ENCODE measurements at places on chromosomes 3 and 15. TPM values are rescaled to one million over a fixed set of nuclear protein-coding genes. Genes with fewer than 3 reads are reported as not detected.

GRCh38 chr15:98519767-98520550, 128.4 kb upstream of the IGF1R start:
- no peak for DNase-seq

- DNase-seq: no peak
Observed at GRCh38 chr3:141227752-141228151, 3.9 kb upstream of the PXYLP1 start.

DNA sequence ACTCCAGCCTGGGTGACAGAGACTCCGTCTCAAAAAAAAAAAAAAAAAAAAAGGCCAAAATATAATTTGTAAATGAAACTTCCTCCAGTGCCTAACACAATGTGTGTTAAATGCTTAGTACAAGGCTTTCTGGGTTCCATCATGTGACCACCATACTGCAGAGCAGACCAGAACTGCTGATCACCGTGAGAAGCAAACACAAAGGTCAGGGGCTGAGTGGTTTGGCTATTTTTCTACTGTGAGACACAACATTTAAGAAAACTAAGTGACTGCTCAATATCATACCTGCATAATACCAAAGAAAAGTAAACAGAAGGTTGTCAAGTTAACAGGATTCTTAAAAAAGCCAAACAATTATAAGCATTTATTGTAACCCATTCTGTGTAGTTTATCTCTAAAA, 13.2 kb downstream of the ABCC5 start:
- no peak for DNase-seq

The SLC38A3 gene
- total RNA-seq: 1.8 TPM

- no peak for DNase-seq
Observed at GRCh38 chr3:34995796-34996430, 643.4 kb upstream of the ARPP21 start.

GRCh38 chr3:136952292-136952691, 5.5 kb upstream of the IL20RB start:
- DNase-seq: no peak

GRCh38 chr3:171865191-171865865, 22.2 kb downstream of the TMEM212 start:
- DNase-seq: no peak

The CASR gene
- total RNA-seq: 0.02 TPM

The GP9 gene
- 2.5 TPM for total RNA-seq

DNA sequence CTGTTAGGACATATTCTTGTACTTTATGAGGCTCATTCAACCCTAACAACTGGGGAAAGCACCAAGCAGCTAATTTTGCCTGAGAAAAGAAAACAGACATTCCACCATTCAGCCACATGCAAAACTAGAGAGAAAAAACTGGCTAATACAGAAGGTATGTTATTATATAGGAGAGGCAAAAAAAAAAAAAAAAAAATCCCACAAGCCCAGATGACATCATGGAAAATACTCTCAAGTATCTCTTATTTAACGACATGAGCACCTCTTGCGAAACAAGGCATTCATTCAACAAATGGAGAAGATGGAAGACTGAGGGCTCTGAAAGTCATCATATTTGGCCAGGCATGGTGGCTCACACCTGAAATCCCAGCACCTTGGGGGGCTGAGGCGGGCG, 61.5 kb downstream of the PRICKLE2 start:
- DNase-seq: no peak

The HHLA2 gene
- 0.24 TPM for total RNA-seq

DNA sequence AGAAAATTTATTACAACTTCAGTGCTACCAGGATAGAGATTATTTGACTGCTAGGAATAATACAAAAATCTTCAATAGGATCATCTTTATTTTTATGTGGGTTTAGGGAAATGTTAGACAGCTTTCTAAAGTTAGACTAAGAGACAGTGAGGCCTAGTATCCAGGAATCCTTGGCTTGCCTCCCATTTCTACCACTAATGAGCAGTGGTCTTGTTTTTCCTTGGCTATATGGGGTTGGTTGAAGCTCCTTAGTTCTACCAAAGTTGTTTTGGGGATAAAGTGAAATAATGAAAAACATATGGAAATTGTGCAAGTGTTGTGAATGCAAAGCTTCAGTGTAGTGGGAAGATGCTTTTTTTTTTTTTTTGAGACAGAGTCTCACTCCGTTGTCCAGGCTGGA, 16.8 kb downstream of the AP4E1 start:
- no peak for DNase-seq

The ELL3 gene
- total RNA-seq: 2.0 TPM

GRCh38 chr3:1380926-1381646, 288.3 kb downstream of the CNTN6 start:
- DNase-seq: no peak

GRCh38 chr3:55202326-55202725, 274.5 kb upstream of the LRTM1 start:
- no peak for DNase-seq

The VEPH1 gene
- total RNA-seq: not detected

The IQGAP1 gene
- total RNA-seq: 81.8 TPM

The ABHD17C gene
- 2.0 TPM for total RNA-seq

The EAF2 gene
- 15.8 TPM for total RNA-seq

The OSTN gene
- not detected for total RNA-seq
